ENCODE measurements at places on chromosomes 6 and 20.

DNA sequence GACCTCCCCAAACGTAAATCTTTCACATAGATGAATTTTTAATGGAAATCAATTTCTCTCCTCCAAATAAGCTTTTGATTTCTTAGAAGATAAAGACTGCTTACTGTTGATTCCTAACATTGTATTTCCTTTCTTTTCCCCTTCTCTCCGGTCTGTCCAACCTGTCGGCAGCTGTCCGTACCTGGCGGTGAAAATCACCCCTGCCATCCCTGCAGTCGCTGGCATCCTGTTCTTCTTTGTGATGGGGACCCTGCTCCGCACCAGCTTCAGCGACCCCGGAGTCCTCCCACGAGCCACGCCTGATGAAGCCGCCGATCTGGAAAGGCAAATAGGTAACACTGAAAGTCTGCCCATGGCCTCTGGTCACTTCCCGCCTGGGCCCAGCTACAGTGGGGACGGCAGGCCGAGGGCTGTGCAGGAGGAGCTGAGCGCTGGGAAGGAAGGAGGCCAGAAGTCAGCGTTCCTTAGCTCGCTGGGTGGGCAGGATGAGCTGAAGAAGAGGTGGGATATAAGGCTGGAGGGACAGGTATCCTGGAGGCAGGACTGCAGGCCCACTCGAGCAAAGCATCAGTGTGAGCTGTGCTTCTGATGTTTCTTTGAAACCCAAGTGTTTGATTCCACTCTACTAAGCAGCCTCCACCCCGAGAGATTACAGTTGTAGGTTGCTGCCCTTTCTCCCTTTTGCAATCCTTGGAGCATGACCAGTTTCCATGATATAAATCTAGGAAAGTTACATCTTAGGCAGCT, 161.6 kb downstream of the ZDHHC14 start:
- DNase-seq: no peak

- DNase-seq: no peak
Observed at GRCh38 chr6:154164397-154164796, 125.4 kb downstream of the OPRM1 start.

DNA sequence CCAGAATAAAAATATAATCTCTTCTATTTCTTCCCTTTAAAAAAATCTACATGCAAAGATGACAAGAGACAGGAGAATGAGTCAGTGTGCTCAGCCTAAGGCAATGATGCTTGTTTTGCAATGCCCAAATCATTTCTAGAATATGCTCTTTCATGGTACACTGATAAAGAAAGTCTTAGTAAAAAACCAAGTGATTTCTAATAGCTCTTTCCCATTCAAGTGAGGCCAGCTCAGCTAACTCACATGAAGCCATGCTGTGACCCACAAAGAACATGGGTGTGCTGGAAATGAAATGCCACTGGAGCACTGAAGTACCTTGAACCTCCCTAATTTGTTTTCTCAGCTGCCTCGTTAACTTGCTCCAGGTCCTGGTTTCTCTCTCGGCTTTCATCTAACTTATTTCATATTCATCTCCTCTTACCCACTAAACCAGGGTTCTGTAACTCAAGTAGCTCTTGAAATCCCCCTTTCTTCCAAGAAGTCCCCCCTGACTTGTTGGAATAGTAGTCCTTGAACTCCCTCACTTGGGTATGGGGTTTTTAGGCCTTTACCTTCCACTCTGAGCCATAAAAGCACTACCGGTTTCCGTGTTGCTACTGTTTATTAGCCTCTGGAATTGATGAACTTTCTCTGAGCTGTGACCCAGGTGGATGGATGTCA, 92.7 kb downstream of the IRF4 start:
- peak; percentile 87 for DNase-seq

- no peak for DNase-seq
Observed at GRCh38 chr6:103236923-103237322, 1622.8 kb downstream of the HACE1 start.

DNA sequence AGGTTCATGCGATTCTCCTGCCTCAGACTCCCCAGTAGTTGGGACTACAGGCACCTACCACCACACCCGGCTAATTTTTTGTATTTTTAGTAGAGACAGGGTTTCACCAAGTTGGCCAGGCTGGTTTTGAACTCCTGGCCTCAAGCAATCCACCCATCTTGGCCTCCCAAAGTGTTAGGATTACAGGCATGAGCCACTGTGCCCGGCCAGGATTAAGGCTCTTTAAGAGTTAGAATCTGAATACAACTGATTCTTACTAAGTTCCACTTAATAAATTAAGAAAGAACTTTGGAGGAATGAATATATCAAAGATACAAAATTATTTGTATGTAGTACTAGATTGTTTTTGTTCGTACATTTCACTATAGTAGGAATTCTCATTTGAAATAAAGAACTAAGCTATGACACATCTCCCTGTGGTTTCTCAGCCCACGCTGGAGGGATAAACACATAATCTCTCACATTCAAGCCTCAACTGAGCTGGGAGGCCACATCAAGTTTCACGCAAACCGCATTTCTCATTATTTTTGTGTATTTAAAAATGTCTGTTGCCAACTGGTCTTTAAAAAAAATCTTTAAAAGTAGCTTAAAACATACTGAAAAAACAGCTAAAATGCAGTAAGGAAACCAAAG, 34.2 kb downstream of the DTNBP1 start:
- peak; percentile 68 for DNase-seq

- no peak for DNase-seq
Observed at GRCh38 chr20:34949120-34949519, 6.5 kb downstream of the GSS start.

GRCh38 chr6:105210932-105211531, 31.2 kb upstream of the POPDC3 start:
- DNase-seq: no peak

GRCh38 chr6:127518710-127519468, at the start of gene MTCL3:
Gene MTCL3 (minus strand): TSS chr6:127519335.
- DNase-seq: peak; percentile 79

DNA sequence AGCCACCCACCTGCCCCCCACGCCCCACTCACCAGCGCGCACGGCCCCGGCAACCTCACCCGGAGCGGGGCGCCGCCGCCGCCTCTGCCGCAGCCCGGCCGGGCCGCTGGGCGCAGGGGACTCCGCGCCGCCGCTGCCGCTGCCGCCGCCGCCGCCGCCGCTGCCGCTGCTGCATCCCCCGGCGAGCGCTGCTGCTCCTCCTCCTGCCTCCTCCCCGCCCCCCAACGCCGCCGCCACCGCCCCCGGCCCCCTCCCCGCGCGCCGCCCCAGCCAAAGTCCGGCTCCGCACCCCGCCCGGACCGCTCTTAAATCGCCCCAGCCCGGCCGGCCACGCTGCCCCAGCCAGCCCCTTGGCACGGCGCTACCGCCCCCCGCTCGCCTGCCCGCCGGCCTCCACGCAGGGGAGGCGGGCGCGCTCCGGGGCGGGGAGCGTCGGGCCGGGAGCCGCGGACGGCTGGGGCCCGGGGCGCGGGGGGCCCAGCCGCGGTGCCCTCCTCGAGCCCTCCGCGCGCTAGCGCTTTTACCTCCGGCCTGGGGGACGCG, at the start of gene SULF2:
SULF2 (minus strand) TSS at position 171 of the 543 bp plus-strand sequence. CDS start 28,118 bp downstream, outside the sequence.
- no peak for DNase-seq

GRCh38 chr6:90251295-90251992, 45.2 kb downstream of the BACH2 start:
- DNase-seq: peak; percentile 37

DNA sequence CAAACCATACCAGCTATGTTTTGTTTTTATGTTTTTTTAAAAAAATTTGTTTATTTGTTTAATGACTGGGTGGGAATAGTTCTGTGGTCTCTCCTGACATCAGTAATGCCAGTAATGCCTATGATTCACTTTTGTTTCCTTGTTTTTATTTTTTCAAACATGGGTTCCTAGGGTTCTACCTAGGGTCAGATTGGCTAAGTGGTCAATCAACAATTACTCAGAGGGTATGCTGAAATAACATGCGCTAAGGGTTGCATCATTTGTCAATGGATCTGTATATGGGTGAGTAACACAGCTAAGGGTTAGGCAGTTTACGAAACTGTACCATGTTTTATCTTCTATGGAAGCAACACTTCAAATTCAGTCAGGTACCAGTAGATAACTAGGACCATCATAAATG, 583.8 kb upstream of the GJE1 start:
- DNase-seq: no peak

GRCh38 chr20:35232575-35232974, 6.1 kb downstream of the MMP24 start:
- no peak for DNase-seq

GRCh38 chr6:125886021-125886420, 70.5 kb upstream of the HINT3 start:
- no peak for DNase-seq

DNA sequence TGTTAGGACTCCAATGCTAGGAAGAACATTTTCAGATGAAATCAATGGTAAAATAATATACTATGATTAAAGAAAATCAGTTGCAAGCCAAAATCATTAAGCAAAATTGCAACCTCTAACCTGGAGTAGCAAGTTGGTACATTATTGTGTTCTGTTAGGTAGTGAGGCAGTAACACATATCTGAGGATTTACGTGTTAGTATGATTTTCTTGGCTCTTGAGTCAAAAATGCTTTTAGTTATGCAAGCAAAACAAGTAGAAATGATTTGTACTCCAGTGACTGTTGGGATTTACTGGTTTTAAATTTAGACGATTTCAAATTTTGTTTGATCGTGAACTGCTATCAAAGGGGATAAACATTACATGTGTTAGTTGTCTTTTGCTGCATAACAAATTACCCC, 293.0 kb upstream of the BTBD3 start:
- DNase-seq: no peak

DNA sequence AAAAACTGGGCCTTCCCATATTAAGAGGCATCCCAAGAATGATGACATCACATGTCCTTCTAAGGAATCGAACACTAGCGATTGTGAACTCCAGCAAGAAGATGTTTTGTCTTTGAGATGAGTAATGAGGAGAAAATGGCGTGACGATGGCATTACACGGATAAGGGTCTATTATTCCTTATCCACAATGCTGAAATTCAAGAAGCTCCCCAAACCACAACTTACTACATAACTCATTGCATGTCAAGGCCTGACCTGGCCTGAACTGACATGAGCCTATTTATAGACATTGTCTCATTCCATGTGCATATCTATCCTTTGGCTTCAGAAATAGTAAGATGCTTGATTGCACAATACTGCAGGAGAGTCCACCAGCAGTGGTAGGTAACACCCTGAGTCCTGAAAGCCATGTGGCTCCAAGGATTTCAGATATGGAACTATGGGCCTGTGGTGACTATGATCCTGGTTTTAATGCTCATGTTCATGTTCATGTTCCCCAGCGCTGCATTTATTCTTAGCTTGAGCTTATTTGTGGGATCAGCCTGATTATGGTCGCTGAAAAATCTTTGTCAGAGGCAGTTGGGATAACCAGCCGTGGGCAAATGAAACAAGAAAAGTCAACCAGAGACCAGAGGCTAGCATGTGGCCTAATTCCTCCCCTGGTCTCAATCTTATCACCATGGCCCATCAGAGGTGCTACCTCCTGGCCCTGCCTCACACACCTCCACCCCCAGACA, 183.2 kb upstream of the JARID2 start:
- no peak for DNase-seq

DNA sequence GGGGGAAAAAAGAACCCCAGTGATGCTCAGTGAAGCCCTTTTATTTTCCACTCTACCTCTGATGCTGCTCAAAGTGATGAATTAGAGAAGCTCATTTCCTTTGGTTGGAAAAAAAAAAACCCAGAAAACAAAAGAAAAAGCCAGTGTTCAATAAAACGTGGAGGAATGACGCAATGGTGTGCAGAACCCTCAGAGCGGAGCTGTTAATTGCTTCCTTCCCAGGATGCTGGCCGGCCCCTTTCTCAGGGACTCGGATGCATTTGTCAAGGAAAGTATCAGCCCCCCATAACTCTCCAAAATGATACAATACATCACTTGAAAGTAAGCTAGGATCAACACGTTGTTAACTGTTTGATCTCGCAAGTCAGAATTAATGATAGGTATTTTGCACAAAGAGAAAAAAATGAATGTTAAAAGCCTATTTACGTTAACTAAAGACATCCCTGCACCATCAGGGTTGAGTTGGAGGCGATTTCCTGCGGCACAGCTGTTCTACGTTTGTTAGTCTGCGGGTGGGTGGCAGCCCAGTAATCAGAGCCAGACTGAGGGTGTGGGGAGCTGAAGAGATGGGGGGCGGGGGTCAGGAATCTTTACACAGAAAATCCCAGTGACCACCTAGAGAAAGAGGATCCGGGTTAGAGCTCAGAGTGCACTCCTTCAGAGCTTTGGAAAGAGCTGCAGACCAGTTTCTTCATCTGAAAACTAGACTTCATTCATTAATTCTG, 132.4 kb downstream of the BMP7 start:
- DNase-seq: no peak

DNA sequence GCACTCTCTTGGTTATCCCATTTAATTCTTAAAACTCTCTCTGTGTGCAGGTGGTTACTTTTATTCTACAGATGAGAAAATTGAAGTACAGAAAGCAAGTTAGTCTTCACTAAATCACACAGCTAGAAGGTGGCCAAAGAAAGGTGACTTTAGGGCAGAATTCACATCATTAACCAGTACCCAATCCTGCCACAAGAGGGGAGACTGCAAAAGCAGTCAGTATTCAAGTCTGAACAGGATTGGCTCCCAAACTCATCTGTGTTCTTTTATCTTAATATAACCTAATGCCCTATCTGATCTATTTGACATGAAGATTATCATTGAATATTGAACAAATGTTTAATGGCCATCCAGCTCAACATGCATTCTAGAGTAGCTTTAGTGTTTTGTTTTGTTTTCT, 225.3 kb upstream of the FAM83B start:
- DNase-seq: no peak

DNA sequence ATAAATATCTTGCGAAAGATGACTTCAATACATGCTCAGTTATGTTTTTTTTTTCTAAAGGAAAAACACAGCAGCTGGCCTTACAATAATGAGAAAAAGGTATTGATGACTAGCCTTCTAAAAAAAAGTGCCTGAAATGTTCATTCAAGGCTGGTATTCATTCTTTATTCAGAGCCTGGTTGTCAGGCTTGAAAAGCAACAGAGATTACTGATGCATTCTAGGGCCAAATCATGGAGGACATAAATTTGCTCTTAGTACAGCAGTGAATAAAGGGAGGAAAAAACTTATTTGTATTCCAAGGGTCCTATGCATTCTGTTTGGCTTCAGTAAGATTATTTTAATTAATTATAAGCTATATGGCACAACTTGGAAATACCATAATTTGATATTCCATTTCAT, 83.5 kb downstream of the WASF1 start:
- DNase-seq: no peak

DNA sequence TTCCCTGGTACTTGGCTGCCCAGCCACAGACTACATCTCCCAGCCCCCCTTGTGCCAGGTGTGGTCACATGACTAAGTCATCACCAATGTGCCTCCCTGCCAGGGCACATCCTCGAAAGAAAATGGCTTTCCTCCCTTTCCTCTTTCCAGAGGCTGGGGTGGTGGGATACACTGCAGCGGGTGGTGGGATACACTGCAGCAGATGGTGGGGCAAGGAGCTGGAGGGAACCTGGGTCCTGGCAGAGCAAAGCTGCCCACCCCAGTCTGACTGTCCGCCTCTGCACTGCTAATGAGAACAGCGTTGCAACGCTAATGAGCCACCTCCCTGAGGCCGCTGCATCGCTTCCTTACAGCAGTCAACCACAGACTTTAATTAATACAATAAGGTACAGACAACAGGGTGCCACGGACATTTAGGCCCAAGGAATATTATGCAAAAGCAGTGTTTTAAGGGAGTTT, 125.3 kb downstream of the PREX1 start:
- no peak for DNase-seq

- peak; percentile 57 for DNase-seq
Observed at GRCh38 chr20:34522969-34523871, 7.0 kb downstream of the DYNLRB1 start.

Data from activated CD4-positive, alpha-beta T cell treated with anti-CD3 and anti-CD28 coated beads, Interleukin-2, Interleukin-6, amounts not matched to agents 100 ng/mL and 50 ng/mL, durations not matched to agents 16 hours and 8 hours (primary cell).